Upper lobe of left lung (tissue), 6 donors: ENCODE measurements at places on chromosomes 2 and 18. TPM values are rescaled to one million over a fixed set of nuclear protein-coding genes. Genes with fewer than 3 reads are reported as not detected.

GRCh38 chr2:84866122-84866521, 14.8 kb downstream of the TRABD2A start:
- no peaks in the 10 kb centered on the region for H3K27me3 ChIP-seq
- H3K36me3 ChIP-seq = no peaks in the 10 kb centered on the region
- no peak for DNase-seq
- H3K4me1 ChIP-seq = no peaks in the 10 kb centered on the region

GRCh38 chr2:143988082-143988481, 531.8 kb downstream of the ZEB2 start:
- H3K4me1 ChIP-seq = no peaks in the 10 kb centered on the region
- no peak for DNase-seq
- H3K27ac ChIP-seq = no peak overlapping the region
- H3K36me3 ChIP-seq = no peaks in the 10 kb centered on the region
- H3K4me3 ChIP-seq = no peak overlapping the region
- no peaks in the 10 kb centered on the region for H3K27me3 ChIP-seq

GRCh38 chr2:120871016-120871635, 135.5 kb downstream of the GLI2 start:
- peaks cover 10% of the 10 kb centered on the region for H3K4me1 ChIP-seq
- no peak overlapping the region for H3K4me3 ChIP-seq
- DNase-seq = no peak

DNA sequence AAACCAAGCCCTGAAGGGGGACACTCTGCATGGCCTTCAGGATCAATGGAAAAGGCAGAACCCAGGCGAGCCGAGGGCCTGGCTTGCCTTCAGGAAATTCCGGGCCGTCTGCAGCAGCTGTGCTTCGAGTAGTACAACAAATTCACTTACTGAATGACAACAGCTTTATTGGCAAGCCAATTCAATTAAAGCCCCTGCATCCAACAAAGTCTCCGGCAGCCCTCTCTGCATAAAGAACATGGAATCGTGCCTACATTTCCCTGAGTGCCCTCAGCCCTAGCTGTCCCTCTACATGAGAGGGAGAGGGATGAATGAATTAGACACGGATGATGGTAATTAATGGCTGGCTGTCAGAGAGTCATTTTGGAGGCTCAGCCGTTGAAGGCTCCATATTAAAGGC, 189.0 kb downstream of the BCL11A start:
- H3K27me3 ChIP-seq = no peaks in the 10 kb centered on the region
- H3K4me3 ChIP-seq = no peak overlapping the region
- H3K36me3 ChIP-seq = no peaks in the 10 kb centered on the region
- no peak overlapping the region for H3K27ac ChIP-seq

- H3K27ac ChIP-seq = no peak overlapping the region
- H3K4me3 ChIP-seq = no peak overlapping the region
- no peaks in the 10 kb centered on the region for H3K4me1 ChIP-seq
- no peaks in the 10 kb centered on the region for H3K27me3 ChIP-seq
- no peaks in the 10 kb centered on the region for H3K36me3 ChIP-seq
These were observed 1098.2 kb upstream of the FANCL start for GRCh38 chr2:59339121-59339836.

The ST6GAL2 gene
- total RNA-seq = 2.1 TPM
